LNCaP clone FGC (cell line): ENCODE measurements at places on chromosomes 16 and 17.

DNA sequence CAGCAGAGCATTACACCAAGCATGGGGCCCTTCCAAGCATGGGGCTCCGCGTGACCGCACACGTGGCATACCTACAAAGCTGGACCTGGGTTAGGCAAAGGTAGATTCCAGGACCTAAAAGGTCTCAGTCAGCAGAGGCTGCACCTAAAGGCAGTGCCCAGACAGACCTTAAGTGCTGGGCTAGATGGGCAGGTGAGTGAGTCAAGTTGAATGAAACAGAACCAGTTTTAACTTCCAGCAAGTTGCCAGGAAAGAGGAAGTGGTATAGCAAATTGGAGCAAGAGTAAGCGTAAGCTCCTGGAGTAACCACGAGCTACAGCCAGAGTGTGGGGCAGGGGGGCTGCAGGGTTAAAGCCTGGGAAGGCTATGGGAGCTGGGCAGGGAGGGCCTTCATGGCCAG is 49.5 kb downstream of the SRCIN1 start:
- no peak for DNase-seq

- no peak for DNase-seq
Measured at GRCh38 chr17:21294321-21295035, 10.0 kb downstream of the MAP2K3 start.

- no peak for DNase-seq
Measured at GRCh38 chr16:86289907-86290306, 220.4 kb upstream of the FOXF1 start.

- DNase-seq: no peak
Measured at GRCh38 chr17:59435238-59435637, 103.8 kb downstream of the YPEL2 start.

GRCh38 chr16:11629071-11630030 is 38.9 kb upstream of the SNN start:
- no peak for DNase-seq

GRCh38 chr17:71257096-71257495 is 863.7 kb upstream of the SOX9 start:
- no peak for DNase-seq

DNA sequence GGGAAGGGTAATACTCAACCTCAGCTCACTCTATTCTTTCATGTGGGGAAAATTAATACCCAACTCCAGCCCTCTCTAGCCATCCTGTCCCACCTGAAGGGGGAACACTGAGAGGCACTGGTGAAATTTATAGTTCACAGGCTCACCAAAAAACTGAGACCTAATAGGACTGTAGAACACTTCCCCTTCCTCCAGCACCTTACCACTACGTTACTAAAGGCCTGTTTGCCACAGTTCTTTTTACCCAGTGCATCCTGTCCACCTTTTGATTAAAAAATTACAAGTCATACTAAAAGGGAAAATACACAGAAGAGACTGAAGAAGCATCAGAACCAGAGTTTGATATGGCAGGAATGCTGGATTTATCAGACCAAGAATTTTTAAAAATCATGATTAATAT is 26.0 kb downstream of the DHRS7B start:
- no peak for DNase-seq

DNA sequence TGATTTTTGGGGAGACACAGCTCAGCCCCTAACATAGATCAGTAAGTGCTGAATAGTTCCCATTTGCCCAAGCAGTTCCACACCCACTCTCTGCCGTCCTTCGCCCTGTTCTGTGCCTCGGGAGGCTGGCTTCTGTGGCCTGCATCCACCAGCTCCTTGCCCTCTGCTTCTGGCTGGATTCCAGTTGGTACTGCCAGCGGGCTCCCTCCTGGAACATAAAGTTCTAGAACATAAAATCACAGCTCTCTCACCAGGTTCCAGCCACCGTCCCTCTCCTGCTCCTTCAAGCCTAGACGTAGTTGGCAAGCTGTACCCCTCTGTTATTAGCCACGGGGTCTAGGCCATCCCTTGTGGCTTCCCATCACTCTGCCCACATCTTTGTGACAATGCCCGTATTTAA is 3.9 kb upstream of the MRPS23 start:
- no peak for DNase-seq

GRCh38 chr16:85049706-85050305 is 22.2 kb downstream of the KIAA0513 start:
- no peak for DNase-seq

DNA sequence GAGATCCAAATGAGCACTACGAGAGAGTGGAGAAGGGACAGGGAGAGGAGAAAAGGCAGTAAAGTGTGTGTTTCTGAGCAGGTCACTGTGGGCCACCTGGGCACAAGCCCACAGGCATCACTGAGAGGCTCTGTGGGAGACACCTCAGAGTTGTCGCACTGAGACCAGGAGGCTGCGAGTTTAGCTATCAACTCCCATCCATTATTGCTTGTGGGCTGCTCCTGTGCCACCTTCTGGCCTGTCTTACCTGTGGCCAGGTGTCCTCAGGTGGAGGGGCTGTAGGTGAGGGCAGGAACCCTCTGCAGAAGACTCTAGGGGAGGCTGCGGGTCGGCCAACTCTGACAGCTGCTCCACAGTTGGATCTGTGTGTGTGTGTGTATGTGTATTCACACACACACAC is 2.5 kb upstream of the PRR29 start:
- no peak for DNase-seq

DNA sequence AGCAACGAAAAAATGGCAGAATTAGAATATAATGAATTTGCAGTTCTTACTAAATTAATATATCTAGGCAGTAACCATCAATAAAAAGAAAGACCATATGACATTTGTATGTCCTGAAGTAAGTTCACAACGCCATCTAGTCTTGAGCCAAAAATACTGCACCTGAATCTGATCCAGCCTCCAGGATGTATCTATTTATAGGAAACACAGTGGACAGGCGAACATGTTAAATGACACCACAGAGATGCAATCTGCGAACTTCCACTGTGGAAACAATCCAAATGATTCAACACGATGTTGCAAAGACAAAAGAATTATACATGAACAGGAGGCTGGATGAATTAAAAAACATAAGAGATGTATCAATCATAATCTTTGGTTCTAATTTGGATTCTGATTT is 197.6 kb downstream of the CDH13 start:
- DNase-seq: no peak

- no peak for DNase-seq
Measured at GRCh38 chr16:987906-988305, 6.3 kb downstream of the SOX8 start.

- no peak for DNase-seq
Measured at GRCh38 chr16:71628810-71629209, 2.8 kb downstream of the MARVELD3 start.

- DNase-seq: no peak
Measured at GRCh38 chr16:28986492-28986891, 1.6 kb downstream of the LAT start.

DNA sequence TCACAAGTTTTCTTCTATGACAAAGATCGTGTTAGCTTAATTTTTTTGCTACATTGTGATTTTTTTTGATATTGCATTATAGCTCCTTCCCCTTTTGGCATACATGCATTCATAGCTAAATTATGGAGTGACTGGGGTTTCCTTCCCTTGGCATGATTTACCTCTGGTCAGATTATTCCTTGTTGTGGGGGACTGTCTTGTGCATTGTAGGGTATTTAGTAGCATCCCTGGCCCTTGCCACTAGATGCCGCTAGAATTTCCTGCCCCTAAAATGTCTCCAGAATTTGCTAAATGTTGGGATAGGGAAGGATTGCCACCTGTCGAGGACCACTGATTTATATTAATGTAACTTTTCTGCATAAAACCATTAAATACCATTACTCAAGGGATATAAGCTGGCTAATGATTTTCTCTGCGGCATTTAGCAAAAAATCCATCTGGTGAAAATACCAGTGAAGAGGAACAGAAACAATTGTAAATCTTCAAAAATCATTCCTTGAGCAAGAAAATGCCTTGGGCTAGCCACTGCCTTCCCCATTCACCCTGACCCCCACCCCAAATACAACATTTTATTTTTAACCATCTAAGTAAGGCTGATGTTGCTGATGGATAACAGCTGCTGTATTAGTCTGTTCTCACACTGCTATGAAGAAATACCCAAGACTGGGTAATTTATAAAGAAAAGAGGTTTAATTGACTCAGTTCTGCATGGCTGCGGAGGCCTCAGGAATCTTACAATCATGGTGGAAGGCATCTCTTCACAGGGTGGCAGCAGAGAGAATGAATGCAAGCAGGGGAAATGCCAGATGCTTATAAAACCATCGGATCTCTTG is 195.2 kb downstream of the MAP2K6 start:
- DNase-seq: no peak

- DNase-seq: no peak
Measured at GRCh38 chr17:27976331-27976730, 66.1 kb upstream of the NLK start.

DNA sequence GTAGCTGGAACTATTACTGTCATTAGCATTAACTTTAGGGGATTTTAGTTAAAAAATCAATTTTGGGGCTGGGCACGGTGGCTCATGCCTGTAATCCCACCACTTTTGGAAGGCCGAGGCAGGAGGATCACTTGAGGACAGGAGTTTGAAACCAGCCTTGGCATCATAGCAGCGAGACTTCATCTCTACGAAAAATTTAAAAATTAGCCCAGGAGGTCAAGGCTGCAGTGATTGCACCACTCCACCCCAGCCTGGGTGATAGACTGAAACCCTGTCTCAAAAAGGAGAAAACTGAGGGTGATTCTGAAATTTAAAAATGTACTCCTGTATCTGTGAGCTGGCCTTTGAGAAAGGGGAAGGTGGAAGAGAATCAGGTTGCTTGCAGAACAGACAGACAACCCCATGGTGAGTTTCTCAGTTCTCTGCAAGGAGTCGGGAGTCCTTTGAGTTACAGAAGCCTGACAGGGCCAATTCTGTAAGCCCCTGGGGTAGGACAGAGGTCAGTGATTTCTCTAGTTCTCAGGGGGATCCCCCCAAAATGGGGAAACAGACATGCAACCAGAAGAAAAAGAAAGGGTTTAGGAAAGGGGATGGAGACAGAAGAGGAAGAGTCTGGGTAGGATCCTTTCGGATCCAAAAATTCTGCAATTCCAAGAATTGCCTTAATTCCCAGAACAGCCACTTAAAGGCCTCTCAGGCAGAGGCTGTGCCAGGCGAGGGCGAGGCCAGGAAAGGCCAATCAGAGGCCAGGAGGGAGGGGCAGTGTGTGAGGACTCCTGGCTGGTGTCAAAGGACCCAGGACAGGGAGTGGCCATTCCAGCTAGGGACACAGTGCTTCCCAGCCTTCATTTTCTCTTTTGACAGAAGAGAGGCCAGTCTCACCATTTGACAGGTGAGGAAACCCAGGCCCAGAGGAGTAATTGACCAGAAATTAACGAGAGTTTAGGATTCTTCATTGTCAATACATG is 6.7 kb downstream of the NUPR1 start:
- DNase-seq: peak; percentile 51

DNA sequence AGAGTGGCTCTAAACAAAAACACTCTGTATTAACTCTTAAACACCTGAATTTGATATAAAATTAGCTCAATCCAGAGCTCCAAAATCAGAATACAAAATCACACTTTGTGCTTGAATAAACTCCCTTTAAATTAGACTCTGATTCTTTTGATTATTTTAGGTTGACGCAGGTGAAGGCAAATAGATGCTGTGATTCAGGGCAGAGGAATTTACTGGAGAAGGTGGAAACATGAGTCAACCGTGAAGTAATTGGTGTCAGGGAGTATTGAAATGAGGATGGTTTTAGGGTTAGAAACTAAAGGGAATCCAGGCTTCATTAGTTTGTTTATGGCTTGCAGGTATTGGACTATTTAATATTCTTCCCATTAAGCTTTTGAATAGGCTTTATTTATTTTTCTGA is 37.1 kb upstream of the TEKT1 start:
- no peak for DNase-seq

GRCh38 chr16:76766538-76766937 is 424.5 kb upstream of the MON1B start:
- no peak for DNase-seq

GRCh38 chr17:16906680-16907079 is 65.2 kb downstream of the TNFRSF13B start:
- DNase-seq: no peak

DNA sequence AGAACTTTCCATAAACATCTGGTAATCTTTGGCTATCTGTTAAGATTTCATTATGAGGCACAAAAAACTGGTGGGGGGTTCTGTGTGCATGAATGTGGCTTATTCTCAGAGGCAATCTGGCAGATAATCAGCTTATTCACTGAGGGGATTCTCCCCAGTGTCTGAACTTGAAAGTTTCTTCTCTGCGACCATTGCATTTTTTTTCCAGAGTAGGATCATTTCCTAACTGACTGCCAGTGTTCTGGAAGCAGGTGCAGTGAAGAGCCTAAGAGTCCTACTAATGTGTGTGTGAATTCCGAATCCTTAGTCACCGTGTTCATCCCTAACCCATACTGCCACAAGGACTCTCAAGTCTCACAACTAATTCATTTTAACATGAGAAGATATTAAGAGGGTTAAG is 64.9 kb upstream of the LRRC37A3 start:
- no peak for DNase-seq

DNA sequence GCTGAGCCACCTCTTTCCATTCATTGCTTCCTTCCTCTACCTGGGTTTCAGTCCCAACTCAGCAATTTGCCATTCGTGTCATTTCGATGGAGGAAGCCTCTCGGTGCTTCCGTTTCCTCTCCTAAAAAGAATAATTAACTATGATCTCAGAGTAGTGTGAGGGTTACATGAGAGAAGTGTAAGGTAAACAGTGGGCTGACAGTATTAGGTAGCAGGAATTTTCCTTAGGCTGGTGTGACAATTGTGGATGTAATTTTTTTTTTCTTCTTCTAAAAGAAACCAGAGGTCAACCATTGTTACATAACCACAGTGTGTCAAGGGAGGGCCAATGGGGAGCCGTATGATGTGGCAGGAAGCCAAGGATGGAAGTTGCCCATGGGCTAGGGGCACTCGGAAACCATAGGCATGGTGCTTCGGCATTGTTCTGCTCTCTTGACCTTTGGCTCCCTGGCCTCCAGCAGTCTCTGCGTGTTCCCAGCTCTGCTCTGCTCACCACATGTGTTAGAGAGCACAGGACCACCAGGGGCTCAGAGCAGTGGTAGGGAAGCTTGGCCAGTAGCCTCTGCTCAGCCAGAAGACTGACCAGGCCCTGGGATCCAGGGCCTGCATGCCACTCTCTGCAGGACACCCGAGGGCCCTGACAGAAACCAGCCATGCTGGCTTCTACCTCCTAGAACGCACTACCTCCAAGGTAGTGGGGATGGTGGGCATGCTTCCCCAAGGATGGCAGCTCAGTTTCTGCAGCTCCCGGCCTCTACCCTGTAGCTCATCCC is 2.0 kb upstream of the TOP2A start:
- no peak for DNase-seq
